ENCODE measurements at places on chromosomes 2 and 18.

DNA sequence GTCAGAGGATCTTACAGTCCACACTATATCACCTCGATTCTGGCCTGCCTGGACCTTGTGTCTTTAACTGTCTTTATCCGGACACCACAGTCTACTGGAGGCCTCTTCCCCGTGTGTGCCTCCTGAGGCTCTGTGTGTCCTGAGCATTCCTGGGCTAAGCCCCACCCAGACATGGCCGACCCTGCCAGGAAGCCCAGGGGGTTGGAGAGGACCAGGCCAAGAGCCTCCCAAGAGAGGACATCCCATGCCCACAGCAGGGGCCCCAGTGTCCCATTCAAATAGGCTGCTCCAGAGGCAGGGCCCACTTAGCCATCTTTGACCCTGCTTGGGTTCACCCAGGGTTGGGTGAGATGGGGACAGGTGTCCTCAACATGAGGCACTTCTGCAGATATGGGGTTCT is 84.7 kb upstream of the OTOS start:
- no peak for DNase-seq

DNA sequence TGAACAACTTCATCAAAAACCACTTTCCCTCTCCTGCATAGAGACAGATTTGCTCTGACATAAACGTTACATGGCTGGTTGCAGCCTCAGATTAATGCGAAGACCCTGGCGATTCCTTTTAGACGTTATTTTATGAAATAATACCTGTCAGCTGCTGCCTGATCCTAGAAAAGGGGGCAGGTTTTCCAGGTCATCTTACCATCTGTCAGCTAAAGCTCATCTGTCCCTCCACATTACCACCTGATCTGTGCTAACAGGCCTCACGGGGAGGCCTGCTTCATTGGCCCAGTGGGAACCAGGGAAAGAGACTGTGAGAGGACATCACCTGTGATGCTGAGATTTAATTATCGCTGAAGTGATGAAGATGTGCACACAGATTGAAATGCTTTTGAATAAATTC is 261.0 kb downstream of the ARHGAP15 start:
- DNase-seq: no peak

GRCh38 chr2:8086796-8087479 is 594.9 kb upstream of the ID2 start:
- DNase-seq: no peak

- DNase-seq: no peak
Measured at GRCh38 chr2:222783592-222783991, 77.2 kb upstream of the ACSL3 start.

DNA sequence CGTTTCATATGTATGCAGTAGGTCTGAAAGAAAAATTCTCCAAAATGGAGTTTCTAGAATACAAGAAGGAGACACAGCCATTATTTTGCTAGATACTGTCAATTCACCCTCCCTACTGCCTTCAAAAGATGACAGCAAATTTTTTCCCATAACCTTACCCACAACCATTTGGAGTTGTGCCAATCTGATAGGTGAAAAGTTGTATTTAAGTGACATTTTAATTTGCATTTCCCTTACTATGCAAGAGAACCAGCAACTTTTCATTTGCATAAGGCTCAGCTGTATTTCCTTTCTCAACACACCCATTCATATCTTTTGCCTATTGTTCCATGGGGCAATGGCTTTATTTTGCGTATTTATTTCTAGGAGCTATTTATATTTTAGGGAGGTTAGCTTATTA is 31.4 kb upstream of the IL18RAP start:
- no peak for DNase-seq

DNA sequence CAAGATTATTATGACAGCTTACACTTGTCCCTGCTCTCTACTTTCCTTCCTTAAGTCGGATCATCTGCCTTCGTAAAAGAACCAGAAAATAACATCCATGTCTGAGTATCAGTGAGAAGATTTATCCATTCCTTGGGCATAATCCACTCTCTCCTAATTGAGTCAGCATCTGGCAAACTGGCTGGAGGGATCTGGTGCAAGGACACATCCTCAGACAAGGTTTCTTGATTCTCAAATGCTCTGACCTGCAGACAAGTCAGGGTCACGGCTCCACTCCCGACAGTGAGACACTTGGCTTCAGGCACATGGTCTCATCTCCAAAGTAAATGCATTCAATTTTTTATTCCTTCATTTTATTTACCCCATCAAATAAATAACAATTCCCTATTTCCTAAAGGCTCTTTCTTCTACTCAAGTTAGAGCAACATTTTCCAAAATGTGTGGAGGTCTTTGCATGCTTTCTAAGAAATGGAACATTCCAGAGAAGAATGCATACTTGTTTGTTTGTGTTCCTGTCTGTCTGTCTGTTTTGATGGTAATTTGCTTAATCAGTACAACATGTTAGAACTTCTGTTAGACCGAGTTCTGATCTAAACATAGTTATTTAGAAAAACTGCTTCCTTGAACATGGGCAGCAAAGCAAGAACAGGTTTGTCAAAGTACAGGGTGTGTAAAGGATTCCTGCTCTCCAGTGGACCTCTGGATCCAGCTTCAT is 246.9 kb downstream of the IRS1 start:
- DNase-seq: no peak

DNA sequence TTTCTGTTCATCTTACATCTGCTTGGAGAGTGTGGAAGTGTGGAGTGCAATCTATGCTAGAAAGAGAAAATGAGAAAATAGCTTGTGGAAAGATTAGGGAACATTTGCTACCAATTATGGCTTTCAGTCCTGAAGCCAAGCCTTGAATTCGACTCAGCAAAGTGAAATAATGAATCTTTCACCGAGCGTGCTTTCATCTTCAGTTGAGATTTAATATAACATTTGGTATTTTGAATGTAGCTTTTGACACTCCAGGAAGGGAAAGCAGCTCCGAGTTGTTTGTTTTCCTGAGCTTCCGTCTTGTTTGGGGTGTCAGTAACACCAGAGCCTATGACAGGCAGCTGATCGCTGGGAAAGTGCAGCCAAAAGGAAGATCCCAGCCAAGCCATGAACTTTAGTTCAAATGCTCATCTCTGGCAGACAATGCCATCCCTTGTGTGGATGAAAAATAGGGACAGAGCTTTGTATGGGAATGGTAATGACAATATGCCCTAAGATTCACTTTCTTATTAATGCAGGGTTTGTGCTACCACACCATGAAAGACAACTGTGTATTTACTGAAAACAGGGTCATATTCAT is 25.0 kb upstream of the PHLPP1 start:
- peak; percentile 92 for DNase-seq

DNA sequence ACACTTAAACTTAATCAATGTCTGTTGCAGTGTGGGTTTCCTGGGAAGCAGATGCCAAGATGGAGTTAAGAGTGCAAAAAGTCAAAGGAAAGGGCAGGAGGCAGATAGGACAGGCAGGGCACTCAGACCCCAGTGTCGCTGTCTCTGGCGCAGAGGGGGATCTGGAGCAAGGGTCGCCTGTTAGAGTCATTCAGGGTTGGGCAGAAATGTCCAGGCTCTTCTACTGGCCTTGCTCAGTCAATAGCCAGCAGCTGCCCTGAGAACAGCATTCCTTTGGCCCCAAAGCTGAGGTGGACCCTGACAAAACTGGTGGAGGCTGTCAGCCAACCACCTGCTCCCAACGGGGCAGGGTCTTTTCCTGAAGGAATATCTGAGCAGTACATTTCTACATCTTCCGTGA is 97.1 kb upstream of the SLC66A3 start:
- DNase-seq: no peak

GRCh38 chr2:190050001-190050400 is 12.5 kb downstream of the MSTN start:
- DNase-seq: no peak
